ENCODE measurements at places on chromosomes 16 and 17. TPM values are rescaled to one million over a fixed set of nuclear protein-coding genes. Genes with fewer than 3 reads are reported as not detected.

- DNase-seq: no peak
Observed at GRCh38 chr16:25013751-25014499, 1.2 kb downstream of the ARHGAP17 start.

DNA sequence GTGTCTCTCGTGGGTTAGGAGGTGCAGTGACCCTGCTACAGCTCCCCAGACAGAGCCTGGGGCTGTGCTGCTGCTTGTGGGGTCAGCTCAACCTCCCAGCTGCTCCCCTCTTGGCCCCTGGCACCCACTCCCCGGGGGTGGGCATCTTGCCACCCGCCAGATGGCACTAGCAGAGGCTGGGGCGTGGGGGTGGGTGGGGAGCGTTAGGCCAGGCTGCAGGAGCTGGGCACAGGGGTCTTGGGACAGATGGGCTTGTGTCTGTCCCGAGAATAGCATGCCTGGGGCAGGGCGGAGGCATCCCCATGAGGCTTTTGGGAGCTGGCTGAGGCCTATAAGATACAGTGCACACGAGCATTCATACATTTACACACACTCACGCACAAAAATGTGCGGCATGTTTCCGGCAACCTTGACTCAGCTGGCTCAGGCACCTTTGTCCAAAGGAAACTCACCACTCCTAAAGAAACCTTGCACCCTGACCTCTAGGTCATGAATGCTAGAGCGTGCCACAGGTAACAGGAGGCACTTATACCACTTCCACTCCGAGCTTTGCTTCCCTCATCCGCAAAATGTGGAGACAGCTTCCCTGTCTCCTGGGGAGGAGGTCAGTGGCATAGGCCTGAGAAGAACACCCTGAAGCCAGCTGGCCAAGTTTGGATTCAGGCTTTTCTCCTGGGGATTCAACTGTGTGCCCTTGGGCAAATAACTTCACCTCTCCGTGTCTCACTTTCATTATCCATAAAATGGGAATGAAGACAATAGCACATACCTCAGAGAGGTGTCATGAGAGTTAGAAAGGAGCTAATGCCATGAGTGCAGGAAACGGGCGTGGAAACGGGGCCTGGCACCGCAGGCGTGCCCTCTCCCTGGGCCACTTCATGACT is 78.9 kb upstream of the LHX1 start:
- no peak for DNase-seq

GRCh38 chr16:5019775-5020174 is 14.0 kb downstream of the NAGPA start:
- DNase-seq: no peak

GRCh38 chr16:25413133-25413532 is 155.5 kb upstream of the ZKSCAN2 start:
- DNase-seq: no peak

DNA sequence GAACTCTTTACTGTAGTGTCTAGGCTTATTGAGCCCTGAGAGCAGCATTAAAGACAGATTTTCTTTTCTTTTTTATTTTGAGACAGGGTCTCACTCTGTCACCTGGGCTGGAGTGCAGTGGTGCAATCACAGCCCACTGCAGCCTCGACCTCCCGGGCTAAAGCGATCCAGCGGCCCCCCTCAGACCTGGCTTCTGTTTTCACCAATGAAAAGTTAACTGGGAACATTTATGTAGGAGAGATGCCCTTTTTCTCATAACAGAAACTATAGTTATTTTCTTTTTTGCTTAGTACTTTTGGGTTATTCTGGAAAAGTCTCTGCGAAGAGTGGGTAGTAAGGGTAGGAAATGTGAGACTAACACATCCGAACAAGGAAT is 1.5 kb downstream of the MAP1LC3B start:
- no peak for DNase-seq

- no peak for DNase-seq
Observed at GRCh38 chr16:10828851-10829366, 10.3 kb upstream of the TVP23A start.

GRCh38 chr16:11262915-11263314 is 6.2 kb downstream of the TNP2 start:
- no peak for DNase-seq

DNA sequence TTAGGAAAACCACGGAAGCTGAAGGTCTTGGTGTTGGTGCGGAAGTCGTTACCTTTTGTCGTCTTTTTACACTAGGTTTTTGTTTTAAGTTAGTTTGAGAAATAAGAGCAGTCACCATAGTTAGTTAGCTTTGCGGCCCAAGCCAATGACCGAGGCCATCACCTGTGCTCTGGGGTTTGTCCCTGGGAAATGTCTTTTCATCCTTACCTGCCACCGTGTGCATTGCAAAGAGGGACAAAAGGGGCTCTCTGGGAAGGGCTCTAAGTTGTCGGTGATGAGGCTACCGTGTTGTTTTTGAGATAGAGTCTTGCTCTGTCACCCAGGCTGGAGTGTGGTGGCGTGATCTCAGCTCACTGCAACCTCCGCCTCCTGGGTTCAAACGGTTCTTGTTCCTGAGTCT is 49.8 kb downstream of the NDE1 start:
- DNase-seq: no peak

DNA sequence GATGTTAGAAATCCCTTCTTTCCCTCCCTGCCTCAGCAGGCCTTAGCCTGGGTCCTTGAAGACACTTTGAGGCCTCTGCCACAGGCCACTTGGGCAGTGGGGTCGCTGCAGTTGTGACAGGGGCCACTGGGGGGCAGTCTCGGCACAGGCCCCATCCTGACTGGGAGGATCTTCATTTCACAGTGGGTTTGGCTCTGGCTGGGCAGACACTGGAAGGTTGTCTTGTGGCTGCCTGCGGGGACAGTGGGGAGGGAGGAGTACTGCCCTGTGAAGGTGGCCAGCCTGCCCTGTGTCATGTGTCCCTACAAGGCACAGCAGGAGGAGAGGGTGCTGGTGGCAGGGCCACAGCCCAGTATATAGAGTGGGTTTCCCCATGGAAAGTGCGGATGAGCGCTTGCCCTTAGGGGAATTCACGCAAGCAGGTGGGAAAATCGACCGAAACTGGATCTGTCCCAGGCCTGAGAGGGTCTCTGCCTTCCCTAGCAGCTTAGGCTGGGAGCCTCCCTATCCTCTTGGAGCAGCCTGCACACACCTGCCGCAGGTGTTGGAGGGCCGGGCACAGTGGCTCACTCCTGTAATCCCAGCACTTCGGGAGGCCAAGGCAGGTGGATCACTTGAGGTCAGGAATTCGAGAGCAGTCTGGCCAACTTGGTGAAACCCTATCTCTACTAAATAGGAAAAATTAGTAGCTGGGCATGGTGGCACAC is 28.8 kb downstream of the GINS2 start:
- DNase-seq: peak; percentile 18

DNA sequence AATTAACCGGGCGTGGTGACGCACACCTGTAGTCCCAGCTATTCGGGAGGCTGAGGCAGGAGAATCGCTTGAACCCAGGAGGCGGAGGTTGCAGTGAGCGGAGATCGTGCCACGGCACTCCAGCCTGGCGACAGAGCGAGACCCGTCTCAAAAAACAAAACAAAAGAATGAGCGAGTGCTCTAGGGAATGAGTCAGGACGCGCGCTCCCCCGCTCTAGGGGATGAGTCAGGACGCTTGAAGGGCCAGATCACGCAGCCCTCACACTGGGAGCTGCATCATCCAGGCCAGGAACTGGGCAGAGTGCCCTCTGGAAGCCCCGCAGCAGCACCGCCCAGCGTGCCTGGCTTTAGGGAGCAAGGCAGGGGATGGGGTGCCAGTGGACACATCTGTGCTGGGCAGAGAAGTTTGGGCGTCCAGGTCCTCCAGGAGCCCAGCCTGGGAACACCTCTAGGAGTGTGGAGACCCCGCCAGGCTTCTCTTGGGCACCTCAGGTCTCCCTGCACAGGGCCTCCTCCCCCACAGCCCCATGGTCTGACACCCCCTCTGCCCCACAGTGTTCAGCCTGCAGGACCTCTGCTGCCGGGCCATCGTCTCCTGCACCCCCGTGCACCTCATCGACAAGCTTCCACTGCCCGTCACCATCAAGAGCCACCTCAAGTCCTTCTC is 3.9 kb upstream of the WFIKKN1 start:
- peak; percentile 85 for DNase-seq

DNA sequence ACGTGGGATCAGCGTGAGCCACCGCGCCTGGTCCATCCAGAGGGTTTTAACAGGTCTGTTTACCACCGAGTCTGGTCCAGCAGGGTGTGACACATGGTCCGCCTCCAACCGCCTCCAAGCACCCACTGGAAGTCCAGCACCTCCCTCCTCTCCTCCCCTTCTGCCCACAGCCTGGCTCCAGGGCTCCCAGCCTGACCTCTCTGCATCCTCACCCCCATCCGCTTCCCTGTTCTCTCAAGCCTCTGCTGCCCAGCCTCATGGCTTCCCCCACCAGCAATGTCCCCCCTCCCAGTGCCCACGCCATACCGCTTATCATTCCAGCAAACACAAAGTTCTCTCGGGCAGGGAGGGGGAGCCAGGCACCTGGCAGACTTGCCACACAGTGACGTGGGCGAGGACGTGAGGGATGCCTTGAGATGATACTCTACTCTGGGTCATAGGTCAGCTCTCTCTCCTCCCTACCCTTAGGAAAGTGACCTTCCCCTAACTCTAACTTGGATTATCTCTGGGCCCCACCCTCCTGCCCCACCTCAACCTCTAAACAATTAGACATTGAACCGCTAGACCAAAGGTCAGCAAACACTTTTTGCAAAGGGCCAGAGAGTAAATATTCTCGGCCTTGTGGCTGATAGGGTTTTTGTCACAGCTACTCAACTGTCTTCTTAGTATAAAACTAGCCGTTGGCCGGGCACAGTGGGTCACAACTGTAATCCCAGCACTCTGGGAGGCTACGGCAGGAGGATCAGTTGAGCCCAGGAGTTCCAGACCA is 23.1 kb downstream of the CDC42EP4 start:
- no peak for DNase-seq

GRCh38 chr17:43718544-43718943 is 40.0 kb downstream of the SOST start:
- no peak for DNase-seq

- DNase-seq: no peak
Observed at GRCh38 chr16:69672998-69673713, 53.2 kb downstream of the NQO1 start.

- no peak for DNase-seq
Observed at GRCh38 chr17:34370376-34370996, 7.5 kb upstream of the CCL1 start.

- no peak for DNase-seq
Observed at GRCh38 chr17:60510723-60511122, 15.3 kb downstream of the APPBP2 start.

- no peak for DNase-seq
Observed at GRCh38 chr17:82865274-82865673, 25.5 kb upstream of the ZNF750 start.

- DNase-seq: no peak
Observed at GRCh38 chr17:82235775-82236141, 6.9 kb downstream of the SLC16A3 start.

DNA sequence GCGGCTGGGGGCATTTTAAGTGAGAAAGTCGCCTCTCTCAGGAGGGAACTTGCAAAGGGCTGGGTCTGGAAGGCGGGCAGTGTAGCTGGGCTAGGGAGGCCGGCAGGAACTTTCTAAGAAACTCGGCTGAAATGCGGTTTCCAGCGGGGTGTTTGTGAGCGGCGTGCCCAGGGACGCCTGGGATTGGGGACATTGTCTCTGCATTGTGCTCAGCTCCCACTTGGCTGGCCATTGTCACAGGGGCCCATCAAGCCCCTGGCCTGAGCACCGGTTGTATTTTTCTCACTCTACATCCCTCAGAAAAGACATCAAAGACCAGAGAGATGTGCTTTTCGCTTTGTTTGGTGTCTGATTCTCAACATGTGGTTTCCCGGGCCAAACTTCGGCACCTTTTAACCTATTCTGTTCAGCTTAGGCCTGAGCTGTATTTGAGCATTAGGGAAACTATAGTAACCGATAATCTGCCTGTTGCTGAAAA is 291.1 kb upstream of the IRX3 start:
- no peak for DNase-seq

DNA sequence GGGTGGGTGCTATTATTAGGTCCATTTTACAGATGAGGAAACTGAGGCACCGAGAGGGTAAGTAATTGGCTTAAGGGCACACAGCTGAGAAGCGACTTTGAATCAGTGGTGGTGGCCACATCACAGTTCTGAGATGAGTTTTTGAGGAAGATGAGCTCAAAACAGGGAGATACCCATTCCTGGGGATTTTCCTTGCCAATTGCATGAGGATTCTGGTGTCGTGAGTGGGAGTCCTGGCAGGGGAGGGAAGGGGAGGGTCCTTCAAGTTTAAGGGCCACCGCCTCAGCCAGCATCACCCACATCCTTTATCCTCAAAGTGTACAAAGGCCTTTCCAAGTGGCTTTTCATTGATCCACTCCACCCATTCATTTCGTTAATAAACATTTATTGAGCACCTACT is 45.3 kb downstream of the IL21R start:
- DNase-seq: no peak

DNA sequence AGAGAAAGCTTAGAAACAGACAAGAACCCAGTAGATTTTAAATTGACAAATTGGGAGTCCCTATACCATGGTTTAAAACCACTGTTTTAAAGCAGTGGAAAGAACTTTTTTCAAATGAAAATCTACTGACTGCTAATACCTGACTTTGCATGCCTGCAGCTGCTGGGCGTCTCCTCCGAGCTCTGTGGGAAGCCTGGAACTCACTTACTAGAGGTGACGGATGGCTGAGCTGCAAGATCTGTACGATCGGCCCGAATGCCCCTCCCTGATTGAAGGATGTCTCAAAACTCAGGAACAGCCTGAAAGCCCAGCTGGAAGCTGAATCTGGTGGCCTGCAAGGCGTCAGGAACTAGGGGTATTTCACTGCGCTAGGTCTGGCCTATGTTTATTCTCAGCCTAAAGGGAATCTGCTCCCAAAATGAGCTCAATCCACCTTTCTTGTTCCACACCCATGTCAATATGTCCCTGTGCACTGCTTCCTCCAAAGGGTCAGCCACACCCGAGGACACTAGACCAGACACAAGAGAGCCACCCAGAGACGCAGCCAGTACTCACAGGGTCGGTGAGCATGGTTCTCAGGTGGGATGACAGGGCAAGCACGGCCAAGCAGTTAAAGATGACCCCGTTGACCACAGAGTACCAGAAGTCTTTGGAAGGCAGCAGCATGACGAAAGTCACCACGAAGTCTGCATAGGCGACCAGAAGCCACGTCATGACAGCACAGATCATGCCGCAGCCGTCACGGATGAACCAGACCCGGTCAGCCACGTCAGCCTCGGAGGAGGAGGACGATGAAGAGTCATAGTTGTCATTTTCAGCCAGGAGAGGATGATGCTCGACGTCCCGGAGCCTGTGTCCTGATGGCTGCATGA is 21.4 kb downstream of the ZDHHC7 start:
- no peak for DNase-seq

- DNase-seq: no peak
Observed at GRCh38 chr16:80356365-80356764, 184.4 kb upstream of the DYNLRB2 start.

Gene SEPTIN1
- total RNA-seq: 1.7 TPM

Gene PRSS36
- 0.23 TPM for total RNA-seq

Gene FZD2
- 35.4 TPM for total RNA-seq

Gene OTOA
- total RNA-seq: not detected

Gene GGT6
- total RNA-seq: not detected

Gene IRX5
- total RNA-seq: 2.7 TPM

Gene TBC1D3C
- not detected for total RNA-seq

Gene KRTAP4-5
- total RNA-seq: not detected

Gene ZNF785
- total RNA-seq: 6.2 TPM

Gene SERPINF2
- 0.77 TPM for total RNA-seq

Gene SLC16A11
- not detected for total RNA-seq

Gene KRTAP2-2
- total RNA-seq: not detected

Gene CD300E
- not detected for total RNA-seq

Gene TMC5
- total RNA-seq: 1.4 TPM

Gene SYCE1L
- total RNA-seq: 4.5 TPM

Data from Panc1 (cell line).